Right ventricle myocardium superior (tissue), 1 donor: ENCODE measurements at places on chromosomes 2 and 18.

DNA sequence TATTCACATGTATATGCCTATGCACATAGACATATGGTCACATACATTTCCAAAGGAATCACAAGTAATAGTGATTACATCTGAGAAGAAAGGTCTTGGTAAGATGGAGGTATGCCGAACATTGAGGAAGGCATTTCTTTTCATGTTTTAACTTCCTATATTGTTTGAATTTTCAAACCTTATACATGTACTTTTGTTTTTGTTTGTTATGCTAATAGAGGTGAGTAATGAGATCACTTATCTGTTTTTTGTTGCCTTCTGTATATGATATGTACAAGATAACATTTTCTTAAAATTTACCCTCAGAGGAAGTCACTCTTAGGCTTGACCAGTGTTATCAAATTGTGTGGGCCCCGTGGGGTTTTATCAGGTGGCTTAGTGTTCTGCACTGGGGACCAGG lies 166.5 kb upstream of the OTX1 start:
- DNase-seq, result no peak

DNA sequence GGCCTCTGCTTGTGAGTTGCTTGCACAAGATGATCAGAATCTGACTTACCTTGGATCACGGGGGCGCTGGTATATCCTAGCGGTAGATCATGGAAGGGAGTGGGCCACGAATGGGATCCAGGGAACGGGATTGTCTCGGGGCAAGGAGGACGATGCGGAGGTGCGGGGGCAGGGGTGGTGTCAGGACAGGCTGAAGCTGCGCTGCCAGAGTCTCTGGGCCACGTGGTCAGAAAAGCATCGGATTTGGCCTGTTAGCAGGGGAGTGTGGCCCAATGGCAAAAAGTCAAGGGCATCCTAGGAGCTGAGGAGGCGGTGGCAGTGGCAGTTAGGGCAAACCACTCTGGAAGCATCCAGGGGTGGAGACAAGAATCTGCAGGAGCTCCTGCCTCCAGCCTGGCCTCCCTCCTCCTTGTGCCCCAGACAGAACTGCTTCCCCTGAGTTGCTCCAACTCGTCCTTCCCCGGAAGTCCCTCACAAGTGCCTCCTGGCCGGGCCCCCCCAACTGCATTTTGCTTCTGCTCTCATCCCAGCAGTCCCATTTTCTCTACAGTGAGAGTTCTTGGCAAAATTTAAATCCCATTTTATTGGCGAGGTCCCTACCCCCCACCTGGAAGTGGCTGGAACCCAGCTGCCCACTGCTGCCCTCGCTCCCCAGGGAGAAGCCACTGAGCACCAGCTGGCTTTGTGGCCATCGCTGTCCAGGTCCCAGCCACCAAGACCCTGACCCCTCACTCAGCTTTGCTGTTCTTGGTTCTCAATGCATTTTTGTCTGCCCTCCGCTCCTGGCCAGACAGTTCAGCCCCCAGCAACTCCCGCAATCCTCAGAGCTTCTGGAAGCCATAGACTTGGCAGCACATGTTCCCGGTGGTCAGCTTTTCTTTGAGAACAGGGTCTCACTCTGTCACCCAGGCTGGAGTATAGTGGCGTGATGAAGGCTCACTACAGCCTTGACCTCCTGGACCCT lies 5.6 kb upstream of the CCDC74B start:
- DNase-seq, result peak; percentile 23

DNA sequence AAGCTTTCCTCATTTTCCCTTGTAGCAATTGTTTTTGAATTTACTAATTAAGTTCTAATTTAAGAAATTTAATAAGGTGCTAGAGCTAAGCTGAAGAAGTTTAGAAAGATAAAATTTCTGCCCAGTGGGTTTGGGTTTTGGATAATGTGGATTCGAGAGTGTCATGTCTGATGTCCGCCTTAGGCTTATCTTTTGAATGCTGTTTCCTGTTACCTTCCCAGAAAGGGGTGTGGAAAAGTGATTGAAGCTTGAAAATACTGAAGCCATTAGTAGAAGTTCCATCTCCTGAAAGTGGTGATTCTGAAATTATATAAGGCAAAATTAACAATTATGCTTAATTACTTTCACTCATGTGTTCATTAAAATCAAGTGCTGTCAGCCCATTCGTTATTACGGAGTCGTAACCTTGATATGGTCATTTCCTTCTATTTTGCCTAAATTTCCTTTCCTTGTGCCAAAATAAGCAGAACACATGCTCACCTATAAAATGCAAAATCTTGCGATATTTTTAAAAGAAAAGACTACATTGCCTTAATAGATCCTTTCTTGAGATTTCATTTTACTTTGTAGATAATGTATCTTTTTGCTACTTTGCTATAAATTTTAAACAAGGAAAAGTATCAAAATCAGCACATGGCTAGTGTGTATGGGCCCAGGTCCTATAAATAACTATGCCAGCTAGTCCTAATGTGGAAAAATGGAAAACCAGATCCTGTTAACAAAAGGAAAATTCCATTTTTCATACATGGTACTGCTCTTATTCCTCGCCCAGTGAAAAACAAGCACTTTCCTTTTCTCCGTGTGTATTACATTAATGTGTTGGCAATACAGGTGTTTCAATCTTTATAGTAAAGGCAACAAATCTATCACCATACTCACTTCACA lies 97.3 kb downstream of the ICOS start:
- DNase-seq, result no peak

GRCh38 chr2:30305235-30305634 lies 73.9 kb downstream of the LBH start:
- DNase-seq, result no peak

DNA sequence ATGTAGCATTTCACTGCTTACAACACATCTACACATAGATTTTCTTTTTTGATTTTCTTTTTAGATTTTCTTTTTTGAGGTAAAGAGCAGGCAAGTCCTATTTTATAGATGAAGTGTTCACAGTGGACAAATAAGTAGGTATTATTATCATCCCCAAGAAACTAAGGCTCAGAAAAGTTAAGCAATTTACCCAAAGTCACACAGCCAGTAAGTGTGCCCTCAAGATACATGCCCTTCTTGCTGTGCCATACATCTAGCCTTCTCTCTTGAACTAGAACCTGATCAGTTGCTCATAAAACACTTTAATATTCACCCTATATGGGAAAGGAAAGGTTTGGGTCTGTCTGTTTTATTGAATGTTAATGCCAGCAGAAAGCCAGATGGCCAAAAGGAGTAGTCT lies 50.3 kb downstream of the DAPL1 start:
- no peak for DNase-seq

- DNase-seq, result no peak
Observed at GRCh38 chr2:12155303-12156051, 409.0 kb downstream of the LPIN1 start.

DNA sequence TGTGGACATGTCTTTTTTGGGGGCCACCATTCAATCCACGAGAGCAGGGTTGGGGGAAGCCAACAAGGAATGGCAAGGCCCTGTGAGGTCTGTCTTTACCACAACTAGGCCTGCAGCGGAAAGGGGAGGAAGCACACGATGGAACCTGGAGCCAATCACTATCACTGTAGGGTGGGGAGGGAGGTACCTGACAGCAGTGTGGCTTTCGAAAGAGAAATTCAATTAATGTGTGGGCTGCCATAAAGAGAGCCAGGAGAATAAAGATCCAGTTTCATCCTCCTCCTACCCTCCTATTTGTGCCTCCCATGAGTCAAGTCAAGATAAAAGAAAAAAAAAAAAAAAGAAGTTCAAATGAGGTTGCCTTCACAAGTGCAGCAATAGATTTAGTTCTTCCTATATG lies 18.9 kb upstream of the RBMS1 start:
- no peak for DNase-seq

DNA sequence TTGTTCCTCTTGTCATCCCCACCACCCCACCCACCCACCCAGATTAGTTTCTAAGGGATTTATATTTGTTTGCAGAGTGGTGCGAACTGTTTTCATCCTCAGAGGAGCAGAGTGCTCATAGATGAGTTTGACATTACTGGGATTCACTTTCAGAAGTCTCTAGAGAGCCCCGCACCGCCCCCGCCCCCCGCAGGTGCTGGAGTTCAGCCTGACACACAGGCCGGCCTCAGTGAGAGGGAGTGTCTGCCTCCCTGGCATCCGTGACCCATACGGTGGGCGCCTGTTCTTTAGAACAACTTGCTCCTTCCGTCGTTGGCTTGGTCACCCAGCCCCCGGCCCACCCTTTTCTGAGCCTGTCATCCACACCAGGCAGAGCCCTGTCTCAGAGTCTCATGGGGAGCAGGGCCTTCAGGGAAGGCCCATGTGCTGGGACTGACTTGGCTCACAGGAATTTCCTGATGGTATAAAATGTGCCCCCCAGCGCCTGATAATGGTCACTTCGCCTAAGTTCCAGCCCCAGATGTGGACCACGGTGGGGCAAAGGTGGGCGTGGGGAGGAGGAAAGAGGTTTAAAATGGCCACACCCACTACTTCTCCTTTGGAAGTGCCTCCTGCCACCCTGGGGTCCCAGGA lies 44.3 kb downstream of the HPCAL1 start:
- DNase-seq, result peak; percentile 21

DNA sequence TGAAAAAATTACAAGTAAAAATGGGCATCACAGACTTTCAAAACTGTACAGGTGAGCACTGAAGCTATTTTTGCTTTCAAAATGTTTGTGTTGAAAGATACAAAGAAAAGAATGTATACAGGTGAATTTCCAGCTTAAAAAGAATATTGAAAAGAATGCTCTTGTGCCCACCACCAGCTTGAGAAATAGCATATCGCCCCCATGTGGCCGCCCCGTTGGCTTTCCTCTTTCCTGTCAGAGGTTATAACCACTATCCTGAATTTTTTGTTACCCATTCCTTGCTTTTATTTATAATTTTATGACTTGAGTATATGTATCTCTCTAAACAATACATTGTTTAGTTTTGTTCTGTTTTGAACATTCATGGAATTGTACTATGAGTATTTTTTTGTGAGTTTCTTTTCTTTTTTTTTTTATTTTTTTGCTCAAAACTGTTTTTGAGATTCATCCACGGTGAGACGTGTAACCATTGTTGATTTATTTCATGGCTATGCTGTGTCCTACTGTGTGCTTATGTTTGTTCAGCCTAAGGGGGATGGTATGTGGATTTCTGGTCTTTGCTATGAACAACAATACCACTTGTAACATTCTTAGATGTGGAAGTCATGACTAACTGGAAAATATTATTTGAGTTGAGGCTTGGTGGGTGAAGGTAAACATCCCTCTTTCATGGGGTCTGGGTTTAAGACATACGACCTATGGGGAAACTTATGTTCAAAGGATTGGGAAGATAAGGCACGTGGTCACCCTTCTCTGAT lies 11.6 kb downstream of the TRPM8 start:
- DNase-seq, result no peak

DNA sequence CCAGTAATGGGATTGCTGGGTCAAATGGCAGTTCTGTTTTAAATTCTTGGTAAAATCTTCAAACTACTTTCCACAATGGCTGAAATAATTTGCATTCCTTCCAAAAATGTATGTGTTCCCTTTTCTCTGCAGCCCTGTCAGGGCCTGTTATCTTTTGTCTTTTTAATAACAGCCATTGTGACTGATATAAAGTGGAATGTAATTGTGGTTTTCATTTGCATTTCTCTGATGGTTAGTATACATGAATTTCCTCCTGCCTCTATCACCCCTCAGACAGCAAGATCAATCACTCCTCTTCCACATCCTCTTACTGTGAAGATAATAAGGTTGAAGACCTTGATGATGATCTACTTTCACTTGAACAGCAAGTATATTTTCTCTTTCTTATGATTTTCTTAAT lies 304.8 kb upstream of the FSIP2 start:
- no peak for DNase-seq
